EL (cell line): ENCODE measurements at places on chromosomes 1 and 21.
A peak's percentile ranks its signal among the peaks of the same experiment; 100 is the strongest.

GRCh38 chr1:23627069-23627735 lies 64.4 kb upstream of the RPL11 start:
- no peak for DNase-seq

DNA sequence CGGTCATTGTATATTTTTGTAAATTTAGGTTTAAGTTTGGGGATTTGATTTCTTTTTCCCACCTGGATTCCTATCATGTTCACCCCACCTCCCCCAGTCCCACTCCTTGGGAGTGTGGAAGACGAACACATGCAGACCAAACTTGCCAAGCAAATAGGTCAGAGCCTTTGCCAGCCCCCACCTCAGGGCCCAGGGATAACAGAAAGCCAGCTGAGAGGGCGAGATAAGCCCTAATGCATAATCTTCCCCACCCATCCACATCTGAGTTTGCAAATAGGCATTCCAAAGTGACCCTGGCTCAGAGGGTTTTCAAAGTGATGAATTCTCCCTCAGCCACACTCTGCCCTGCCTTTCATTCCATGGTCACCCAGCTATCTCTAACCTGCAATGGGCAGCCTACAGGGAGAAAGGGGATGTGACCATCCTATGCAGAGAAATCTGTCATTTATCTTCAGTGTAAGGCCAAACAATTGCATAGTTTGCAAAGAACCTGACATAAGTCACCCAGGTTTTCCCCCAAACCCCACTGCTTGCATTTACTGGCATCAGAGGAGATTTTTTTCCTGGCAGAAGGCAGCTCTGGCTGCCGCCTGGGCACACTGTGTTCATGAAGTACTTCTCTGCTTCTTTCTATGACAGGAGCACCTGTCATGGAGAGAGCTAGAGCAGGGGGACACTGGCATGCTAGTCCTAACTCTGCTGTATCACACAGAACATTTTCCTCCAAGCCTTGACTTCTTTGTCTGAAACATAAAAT lies 69.0 kb upstream of the NFIA start:
- no peak for DNase-seq

GRCh38 chr1:81563632-81564031 lies 237.1 kb upstream of the ADGRL2 start:
- DNase-seq, result no peak

GRCh38 chr1:204453141-204453772 lies 41.3 kb downstream of the PIK3C2B start:
- no peak for DNase-seq

GRCh38 chr1:174358786-174359453 lies 88.8 kb upstream of the GPR52 start:
- no peak for DNase-seq

DNA sequence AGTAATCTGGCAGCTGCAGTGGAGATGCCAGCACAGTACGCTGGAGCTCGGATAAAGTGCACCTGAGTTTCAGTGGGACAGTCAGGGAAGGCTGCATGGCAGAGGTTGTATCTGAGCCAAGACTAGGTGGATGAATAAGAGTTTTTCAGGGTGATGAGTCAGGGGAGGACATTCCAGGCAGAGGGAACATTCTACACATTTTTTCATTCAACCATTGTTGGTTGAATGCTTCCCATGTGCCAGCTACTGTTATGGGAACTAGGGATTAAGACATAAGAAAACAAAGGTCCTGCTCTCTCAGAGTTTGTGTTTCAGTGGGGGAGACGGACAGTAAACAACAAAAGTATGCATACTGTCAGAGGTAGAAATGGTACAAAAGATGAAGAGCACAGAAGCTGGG lies 5.2 kb downstream of the LEPR start:
- peak; percentile 95 for DNase-seq

GRCh38 chr1:224380003-224380402 lies 23.3 kb downstream of the CNIH4 start:
- DNase-seq, result no peak

- DNase-seq, result peak; percentile 62
These were observed 53.6 kb upstream of the ZNF644 start for GRCh38 chr1:91075233-91076135.

DNA sequence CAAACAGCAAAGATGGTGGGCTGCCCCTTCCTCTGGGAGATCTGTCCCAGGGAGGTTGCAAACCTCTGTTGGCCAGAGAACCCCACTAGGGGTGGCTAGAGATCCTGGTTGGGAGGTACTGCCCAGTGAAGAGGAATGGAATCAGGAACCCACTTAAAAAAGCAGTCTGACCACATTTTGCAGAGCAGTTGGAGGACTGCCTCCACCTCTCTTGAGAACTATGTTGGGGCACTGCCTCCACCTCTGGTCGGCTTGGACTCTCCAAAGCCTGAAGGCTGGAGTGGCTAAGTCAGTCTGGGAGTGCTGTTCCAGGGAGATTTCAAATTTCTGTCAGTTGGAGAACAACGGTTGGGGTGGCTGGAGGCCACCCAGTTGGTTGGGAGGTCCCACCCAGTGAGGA lies 58.6 kb downstream of the TNFSF4 start:
- DNase-seq, result no peak

DNA sequence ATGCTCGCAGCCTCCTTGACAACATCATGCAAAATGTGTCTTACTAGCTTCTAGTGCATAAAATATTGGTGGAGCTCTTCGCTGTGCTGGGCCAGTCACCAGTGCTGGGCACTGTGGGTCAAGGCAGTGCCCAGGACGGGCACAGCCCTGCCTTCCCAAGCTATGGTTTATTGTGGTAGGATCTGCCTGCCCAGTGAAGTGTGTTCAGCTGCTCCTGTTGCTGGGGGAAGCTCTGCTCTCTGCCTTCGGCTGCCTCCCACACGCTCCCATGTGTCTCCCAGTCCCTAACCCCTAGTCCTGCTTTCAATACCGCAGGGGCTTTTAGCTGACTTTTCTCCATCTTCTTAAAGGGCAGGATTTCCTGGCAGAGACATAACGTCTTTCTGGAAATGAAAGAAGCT lies 15.7 kb downstream of the EPHX1 start:
- no peak for DNase-seq

DNA sequence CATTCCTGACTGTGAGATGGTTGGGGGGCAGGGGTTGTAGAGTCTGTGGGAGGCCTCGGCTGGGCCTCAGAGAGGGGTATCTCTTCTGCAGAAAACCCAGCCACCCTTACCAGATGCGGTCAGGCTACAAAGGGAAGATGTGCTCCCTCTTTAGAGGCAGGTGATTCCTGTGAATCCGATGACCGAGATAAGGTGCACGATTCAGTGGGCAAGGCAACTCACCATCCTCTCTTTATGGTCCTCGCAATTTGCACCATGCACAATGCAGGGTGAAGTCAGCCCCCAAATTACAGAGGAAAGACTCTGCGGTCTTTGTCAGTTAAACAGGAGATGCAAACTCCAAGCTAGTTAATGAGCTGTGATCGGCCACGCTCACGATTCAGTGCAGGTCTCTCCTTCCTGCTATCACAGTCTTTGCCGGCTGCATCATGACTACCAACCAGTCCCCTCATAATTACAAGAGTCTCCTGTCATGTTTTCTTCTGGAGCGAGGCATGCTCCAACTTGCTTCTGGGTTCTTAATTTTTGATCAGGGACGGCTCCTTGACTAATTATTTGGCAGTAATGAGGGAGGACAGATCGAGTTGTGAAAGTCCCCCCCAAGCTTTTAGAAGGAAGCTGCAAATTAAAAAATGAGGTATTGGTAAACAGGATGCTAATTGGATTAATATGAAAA lies 12.5 kb downstream of the TP73 start:
- DNase-seq, result no peak

DNA sequence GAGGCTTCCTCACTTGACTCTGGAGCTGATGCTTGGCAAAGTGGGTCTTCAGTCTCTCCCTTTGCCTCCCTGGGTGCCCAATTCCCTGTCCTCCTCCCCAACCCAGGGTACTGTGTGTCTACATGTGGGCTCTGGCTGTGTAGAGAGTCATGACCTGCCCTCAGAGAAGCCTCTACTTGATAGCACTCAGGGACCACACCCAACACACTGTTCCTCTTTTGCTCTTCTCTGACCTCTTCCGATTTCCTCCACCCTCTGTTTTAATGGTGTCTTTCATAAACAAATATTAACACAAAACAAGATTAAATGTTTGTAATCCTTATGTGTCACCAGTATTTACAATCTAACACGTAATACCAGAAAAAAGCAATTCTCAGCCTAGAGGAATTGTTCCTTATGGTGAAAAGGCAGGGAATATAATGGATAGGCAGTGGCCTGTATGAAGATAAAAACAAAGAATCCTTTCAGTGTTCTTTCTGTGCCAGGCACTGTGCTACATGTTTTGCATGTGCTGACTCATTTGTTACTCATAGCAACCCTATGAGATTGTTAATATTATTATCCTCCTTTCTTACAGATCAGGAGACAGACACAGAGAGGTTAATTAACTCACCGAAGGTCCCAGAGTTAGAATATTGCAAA lies 58.2 kb downstream of the HSD3B1 start:
- DNase-seq, result no peak

- peak; percentile 49 for DNase-seq
These were observed 7.9 kb upstream of the TNNT2 start for GRCh38 chr1:201385299-201385891.

- DNase-seq, result peak; percentile 50
These were observed 16.9 kb downstream of the TCEANC2 start for GRCh38 chr1:54070171-54070837.

GRCh38 chr21:34182436-34182835 lies 109.1 kb downstream of the MRPS6 start:
- DNase-seq, result no peak

GRCh38 chr1:39026866-39027507 lies 837 bp downstream of the NDUFS5 start:
- DNase-seq, result no peak

DNA sequence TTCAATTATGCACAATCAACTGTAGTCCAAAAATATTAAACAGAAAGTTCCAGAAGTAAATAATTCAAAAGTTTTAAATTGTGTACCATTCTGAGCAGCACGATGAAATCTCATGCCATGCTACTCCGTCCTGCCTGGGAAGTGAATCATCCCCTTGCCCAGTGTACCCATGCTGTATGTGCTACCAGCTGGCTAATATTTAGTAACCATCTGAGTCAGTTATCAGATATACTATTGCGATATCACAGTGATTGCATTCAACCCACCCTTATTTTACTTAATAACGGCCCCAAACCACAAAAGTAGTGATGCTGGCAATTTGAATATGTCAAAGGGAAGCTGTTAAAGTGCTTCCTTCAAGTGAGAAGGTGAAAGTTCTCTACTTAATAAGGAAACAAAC lies 56.2 kb downstream of the EVI5 start:
- peak; percentile 25 for DNase-seq

GRCh38 chr1:205577874-205578658 lies 53.7 kb downstream of the ELK4 start:
- DNase-seq, result no peak

GRCh38 chr1:246216906-246217305 lies 290.2 kb downstream of the SMYD3 start:
- no peak for DNase-seq

DNA sequence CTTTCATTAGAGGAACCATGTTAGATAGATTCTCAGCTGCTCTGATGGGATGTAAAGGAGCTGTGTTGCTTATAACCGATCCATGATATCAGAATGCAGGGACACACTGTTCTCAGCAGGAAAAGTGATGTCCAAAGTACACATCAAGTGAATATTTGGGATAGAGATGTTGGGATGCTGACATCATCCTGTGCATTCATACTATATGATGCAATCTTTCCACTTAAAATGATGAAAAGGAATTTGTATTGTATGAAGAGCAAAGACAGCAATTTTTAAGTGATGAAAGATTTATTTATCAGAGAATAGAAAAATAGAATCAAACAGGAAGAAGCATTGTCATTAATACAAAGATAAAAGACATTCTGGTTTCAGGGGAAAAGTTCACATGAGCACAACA lies 110.1 kb downstream of the ERG start:
- peak; percentile 12 for DNase-seq

- no peak for DNase-seq
These were observed 11.9 kb upstream of the DUSP10 start for GRCh38 chr1:221753828-221754188.

- DNase-seq, result no peak
These were observed 10.8 kb downstream of the BLACAT1 start for GRCh38 chr1:205444931-205445645.

DNA sequence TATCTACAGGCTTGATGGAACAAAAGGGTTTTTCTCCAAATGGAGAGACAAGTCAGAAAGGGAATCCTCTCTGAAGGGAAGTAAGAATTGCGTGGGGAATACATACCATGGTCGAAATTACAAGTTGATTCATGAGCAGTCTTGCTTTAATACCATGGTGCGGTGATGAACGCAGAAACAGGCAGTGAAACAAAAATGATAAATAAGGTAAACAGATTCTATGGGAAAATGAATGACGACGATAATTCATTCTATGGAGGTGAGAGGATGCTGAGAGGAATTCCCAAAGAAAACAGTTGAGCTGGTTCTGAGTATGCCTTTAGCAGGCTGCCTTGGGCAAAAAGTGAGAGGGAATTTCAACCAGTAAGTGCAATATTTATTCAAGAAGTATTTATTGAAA lies 209.4 kb upstream of the RUNX1 start:
- no peak for DNase-seq

- no peak for DNase-seq
These were observed 15.1 kb upstream of the EPB41 start for GRCh38 chr1:28899267-28899666.

- DNase-seq, result no peak
These were observed 1019.2 kb downstream of the TTLL7 start for GRCh38 chr1:82979593-82980236.
